ENCODE measurements at places on chromosomes 16 and 17.
A peak's percentile ranks its signal among the peaks of the same experiment; 100 is the strongest.

DNA sequence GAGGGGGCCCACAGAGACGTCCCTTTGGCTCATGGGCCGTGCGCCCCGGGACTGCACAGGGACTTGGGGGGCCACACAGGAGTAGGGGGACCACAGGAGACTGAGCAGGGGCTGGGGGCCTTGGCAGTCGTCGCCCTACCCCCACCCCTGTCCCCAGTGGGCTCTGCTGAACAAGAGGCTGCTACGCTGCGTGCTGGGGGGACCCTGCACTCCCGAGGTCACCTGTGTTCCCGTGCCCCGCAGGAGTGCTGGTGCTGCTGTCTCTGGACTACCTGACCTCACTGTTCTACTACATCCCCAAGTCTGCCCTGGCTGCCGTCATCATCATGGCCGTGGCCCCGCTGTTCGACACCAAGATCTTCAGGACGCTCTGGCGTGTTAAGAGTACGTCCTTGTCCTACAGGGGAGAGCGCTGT, 14.4 kb upstream of the RNF213 start:
- H3K4me1 ChIP-seq: no peaks in the 10 kb centered on the region
- DNase-seq: no peak
- no peak overlapping the region for H3K4me3 ChIP-seq
- H3K27ac ChIP-seq: no peak overlapping the region
- H3K36me3 ChIP-seq: no peaks in the 10 kb centered on the region

- H3K4me3 ChIP-seq: no peak overlapping the region
- H3K27me3 ChIP-seq: no peaks in the 10 kb centered on the region
- H3K27ac ChIP-seq: peak overlapping the region; percentile 75
- no peaks in the 10 kb centered on the region for H3K36me3 ChIP-seq
- no peak for DNase-seq
These were observed 1.3 kb downstream of the PLK1 start for GRCh38 chr16:23679986-23680336.

GRCh38 chr16:49631187-49632041, 224.5 kb downstream of the ZNF423 start:
- H3K4me1 ChIP-seq: no peaks in the 10 kb centered on the region
- no peak overlapping the region for H3K27ac ChIP-seq
- DNase-seq: no peak
- no peaks in the 10 kb centered on the region for H3K36me3 ChIP-seq
- H3K4me3 ChIP-seq: no peak overlapping the region

DNA sequence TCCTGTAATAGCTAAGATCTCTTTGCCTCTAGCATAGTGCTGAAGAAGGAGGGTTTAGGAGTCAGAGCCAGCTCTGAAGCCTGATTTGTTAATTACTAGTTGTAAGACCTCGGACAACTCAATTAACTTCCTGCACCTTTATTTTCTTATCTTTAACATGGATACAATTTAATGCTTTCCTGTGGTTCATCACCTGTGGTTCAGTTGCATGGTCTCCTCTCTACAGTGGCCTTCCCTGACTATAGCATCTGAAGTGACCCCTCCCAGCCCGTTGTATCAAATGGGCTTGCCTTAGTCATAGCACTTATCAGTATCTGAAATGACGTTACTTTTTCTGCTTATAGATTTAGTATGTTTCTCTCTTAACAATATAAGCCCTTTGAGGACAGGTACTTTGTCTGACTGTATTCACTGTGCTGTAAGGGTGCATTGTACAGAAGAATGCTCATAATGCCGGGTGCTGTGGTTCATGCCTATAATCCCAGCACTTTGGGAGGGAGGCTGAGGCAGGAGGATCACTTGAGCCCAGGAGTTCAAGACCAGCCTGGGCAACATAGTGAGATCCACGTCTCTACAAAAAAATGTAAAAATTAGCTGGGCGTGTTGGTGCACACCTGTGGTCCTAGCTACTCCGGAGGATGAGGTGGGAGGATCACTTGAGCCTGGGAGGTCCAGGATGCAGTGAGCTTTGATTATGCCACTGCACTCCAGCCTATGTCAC, 2.6 kb upstream of the NDE1 start:
- H3K4me1 ChIP-seq: peaks cover 28% of the 10 kb centered on the region
- no peaks in the 10 kb centered on the region for H3K27me3 ChIP-seq
- H3K36me3 ChIP-seq: peaks cover 3% of the 10 kb centered on the region
- H3K4me3 ChIP-seq: no peak overlapping the region

DNA sequence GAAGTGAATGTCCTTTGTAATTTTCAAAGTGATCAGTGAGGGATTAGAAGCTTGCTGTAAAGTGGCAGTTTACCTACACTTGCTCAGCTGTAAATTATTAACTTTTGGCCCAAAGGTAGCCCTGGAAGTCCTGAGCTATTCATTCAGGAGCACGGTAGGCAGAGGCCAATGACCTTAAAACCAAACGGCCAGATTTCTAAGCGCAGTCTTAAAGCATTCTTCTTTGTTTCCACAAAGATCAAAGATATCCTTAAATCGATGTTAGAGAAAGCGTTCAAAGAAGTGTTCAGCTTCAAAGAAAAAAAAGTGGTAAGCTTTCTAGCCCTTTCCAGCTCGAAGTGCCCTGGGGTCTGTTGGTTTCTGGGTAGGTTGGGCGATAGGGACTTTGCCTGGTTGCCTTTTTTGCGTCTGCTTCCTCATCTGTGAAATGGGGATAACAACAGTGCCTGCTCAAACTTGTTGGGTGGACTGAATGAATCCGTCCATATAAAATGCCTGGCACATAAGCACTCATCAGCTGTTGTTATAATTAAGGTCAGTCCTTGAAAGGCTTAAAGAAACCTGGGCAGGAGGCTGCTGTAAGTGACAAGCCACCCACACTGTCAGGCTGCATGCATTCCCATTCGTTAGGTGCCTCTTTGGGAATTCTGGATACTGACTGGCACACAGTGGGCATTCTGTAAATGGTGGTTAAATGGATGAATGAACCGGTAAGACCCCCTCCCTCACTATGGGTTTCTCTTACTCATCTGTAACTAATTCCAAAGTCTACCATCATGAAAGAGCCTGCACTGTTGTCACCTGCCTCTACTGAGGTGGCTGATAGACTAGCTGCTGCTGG, 113.2 kb downstream of the PRKCA start:
- H3K27ac ChIP-seq: no peak overlapping the region
- no peak overlapping the region for H3K4me3 ChIP-seq
- H3K36me3 ChIP-seq: no peaks in the 10 kb centered on the region
- peaks cover 41% of the 10 kb centered on the region for H3K4me1 ChIP-seq

GRCh38 chr16:67963662-67964321, 4.6 kb downstream of the SLC12A4 start:
- DNase-seq: no peak
- H3K4me1 ChIP-seq: peaks cover 17% of the 10 kb centered on the region
- peaks cover 11% of the 10 kb centered on the region for H3K36me3 ChIP-seq
- no peaks in the 10 kb centered on the region for H3K27me3 ChIP-seq
- H3K4me3 ChIP-seq: no peak overlapping the region

DNA sequence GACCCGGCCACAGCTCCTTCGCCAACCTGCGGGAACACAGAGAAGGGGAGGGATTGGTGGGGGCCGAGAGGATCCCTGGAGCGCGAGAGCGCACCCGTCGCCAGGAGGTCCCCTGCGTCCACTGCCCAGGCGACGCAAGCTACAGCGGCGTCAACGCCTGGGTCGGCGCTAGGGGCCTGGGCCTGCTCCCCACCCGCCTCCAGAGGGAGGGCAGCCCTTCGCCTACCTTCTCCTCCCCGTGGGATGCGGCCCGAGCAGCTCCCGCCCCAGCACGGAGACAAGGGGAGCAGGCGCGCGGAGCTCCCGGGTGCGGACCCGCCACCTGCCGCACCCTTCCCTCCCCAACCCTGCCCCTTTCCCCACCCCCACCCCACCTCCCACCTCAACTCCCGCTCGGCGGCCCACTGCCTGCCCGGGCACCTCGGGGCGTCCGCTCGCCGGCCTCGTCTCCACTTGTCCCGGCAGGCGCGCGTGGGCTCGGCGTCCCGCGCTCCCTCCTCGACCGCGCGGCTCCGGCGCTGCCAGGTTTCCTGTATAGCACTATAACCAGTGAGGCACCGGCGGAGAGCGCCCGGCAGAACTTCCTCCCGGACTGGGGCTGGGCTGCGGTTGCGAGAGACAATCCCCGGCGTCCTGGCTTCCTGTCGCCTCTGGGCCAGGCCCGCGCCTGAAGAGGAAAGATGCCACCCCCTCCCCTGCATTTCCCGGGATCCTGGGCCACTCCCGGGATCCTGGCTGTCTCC, 119.1 kb upstream of the SMURF2 start:
- no peak overlapping the region for H3K27ac ChIP-seq
- H3K4me3 ChIP-seq: peak overlapping the region; percentile 65
- H3K27me3 ChIP-seq: no peaks in the 10 kb centered on the region
- H3K4me1 ChIP-seq: peaks cover 22% of the 10 kb centered on the region
- no peaks in the 10 kb centered on the region for H3K36me3 ChIP-seq
- peak; percentile 46 for DNase-seq

GRCh38 chr16:16118337-16118736, 105.0 kb downstream of the ABCC6 start:
- H3K27ac ChIP-seq: no peak overlapping the region
- peaks cover 58% of the 10 kb centered on the region for H3K36me3 ChIP-seq
- H3K27me3 ChIP-seq: no peaks in the 10 kb centered on the region
- H3K4me3 ChIP-seq: no peak overlapping the region
- H3K4me1 ChIP-seq: no peaks in the 10 kb centered on the region
